ENCODE measurements at places on chromosomes 6 and 20.

GRCh38 chr20:53412577-53413185 lies 181.0 kb downstream of the ZNF217 start:
- no peak for DNase-seq

DNA sequence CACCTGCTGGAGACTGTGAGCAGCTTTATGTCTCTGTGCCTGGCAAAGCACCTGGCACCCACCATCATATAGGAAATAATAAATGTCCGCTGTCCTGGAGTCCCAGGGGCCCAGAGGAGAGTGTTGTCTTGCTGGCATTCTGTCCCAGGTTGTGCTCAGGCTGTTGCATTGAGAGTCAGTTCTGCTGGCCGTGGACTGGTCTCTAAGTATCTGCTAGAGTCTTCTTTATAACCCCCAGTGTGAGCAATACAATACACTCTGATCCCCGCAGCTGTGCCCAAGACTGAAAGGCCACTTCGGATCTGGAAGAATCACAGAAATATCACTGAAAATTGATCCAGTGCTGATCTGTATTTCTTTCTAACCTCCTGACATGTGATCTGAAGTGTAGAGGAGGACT lies 38.3 kb upstream of the HINT3 start:
- peak; percentile 2 for DNase-seq

DNA sequence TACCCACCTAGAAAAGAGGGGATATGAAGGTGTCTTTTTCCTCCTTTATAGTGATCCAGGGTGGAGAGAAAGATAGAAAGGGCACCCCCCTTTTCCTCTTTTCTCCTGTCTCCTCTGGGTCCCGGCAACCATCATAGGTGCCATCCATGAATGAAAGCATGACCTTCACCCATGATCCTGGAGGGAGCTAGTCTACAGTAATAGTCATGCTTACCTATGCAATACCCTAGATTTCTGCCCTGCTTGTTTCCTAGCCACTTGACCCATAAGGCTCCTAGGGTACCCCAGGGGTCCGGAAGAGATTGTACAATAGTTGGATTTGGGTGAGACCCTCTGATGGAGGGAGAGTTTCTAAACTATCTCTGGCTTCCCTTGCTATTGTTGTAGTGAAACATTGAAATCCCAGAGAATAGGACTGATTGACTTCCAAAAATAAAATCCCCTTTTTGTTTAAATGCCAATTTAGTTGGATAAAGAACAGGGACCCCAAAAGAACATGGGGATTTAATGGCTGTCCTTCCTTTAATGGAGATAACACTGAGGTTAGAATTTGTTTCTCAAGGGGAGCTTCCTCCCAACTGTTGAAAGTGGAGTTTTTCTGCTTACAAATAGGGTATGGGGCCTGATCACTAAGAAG lies 366.8 kb upstream of the KHDRBS2 start:
- no peak for DNase-seq

- no peak for DNase-seq
Observed at GRCh38 chr6:11778648-11779328, at the start of gene ADTRP. Gene ADTRP (minus strand): TSS chr6:11778803. CDS start chr6:11778759, 44 bp downstream.

DNA sequence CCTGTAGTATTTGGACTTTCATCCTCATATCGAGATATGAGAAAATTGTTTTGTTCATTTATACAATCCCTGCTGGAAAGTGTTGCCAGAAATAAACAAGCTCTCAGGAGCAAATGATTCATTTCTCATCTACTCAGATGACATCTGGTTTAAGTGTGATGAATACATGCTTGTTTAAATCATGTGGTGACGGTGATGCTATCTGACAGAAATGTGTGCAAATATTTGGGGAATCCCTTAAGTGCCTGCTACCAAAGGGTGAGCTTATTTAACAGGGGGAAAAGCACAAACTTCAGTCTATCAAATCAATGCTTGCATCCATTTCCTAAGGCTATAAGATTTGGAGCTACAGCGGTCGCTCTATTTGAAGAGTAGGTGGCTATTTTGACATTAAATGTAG lies 368.3 kb upstream of the SASH1 start:
- no peak for DNase-seq

DNA sequence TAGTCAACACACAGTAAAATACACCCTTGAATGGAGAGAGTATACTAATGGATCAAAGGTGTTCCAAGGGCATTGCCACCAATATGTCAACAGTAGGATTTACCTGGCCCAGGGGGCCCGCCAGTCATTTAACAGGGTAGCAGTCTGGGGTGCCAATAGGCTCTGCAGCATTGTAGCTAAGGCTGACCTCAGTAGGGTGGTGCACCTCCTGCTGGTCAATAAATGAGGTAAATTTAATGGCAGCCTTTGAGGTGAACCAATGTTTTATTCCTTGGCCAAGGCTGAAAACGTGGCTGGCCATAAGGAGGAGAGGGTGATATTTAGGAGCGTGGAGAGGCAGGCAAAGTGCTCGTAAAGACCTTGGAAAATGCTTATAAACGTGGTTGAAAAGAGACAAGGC lies 147.2 kb downstream of the RPS12 start:
- no peak for DNase-seq

GRCh38 chr6:16437984-16438383 lies 199.6 kb downstream of the GMPR start:
- DNase-seq, result no peak

DNA sequence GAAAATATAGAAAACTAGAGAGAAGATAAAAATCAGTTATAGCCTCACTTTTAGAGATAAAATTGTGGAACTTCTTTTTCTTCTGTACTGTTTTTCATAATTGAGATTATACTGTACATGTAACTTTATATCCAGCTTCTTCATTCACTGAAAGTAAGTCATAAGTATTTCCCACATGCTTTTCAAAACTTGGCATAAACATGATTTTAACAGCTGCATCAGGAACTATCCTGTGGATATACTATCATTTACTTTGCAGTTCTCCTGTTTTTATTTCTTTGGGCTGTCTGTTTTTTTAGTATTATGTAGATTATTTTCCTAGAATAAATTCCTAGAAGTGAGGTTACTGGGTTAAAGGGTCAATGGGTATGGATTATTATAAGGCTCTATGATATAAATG lies 14.8 kb downstream of the DSTN start:
- DNase-seq, result no peak

GRCh38 chr6:27644528-27644927 lies 171.6 kb upstream of the ZNF184 start:
- DNase-seq, result no peak

DNA sequence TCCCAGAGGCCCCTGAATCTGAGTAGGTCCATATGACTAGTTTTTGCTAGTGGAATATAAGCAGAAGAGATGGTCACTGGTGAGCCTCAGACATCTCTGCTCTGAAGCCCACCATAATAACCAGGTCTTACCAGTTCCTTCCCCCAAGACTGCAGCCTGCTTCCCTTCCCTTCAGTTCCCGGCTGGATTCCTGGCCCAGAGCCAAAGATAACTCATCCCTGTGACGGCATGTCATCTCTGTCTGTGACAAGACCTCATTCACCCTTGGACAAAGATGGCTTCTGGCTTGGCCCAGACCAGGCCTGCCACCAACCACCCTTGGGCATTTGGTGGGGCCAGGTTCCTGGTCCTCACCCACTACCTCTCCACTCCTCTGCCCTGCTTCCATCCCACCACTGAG lies 145.5 kb upstream of the TOP1 start:
- no peak for DNase-seq

- DNase-seq, result no peak
Observed at GRCh38 chr20:57404006-57404405, 12.8 kb downstream of the RBM38 start.

Data from SHP77 treated with DMSO at 0.1 percent for 48 hours (cell line).